Renal cortical epithelial cell (primary cell): ENCODE measurements at places on chromosomes 2 and 18.

GRCh38 chr18:43846299-43846698 is 569.0 kb upstream of the SYT4 start:
- DNase-seq = no peak

GRCh38 chr2:163259489-163259888 is 420.9 kb upstream of the KCNH7 start:
- peak; percentile 29 for DNase-seq

DNA sequence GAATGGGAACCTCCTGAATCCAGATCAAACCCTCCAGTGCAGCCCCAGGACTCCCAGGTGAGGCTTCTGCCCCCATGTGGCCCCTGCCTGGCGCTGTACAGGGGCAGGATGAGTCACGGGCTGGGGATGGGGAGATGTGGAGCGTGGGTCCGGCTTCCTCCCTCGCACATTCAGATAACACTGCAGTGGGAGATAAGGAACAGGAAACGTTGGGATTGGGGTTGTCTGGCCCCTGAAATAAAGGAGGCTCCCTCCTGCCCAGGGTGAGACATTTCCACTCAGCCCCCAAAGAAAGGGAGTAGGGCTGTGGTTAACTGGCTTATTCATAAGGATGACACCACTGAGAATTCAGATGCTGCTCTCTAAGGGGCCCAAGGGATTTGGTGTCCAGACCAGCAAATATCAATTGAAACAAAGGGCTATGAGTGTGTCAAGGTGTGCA is 30.7 kb downstream of the IGFBP5 start:
- DNase-seq = no peak

GRCh38 chr2:231583982-231584381 is 8.7 kb upstream of the TEX44 start:
- no peak for DNase-seq

DNA sequence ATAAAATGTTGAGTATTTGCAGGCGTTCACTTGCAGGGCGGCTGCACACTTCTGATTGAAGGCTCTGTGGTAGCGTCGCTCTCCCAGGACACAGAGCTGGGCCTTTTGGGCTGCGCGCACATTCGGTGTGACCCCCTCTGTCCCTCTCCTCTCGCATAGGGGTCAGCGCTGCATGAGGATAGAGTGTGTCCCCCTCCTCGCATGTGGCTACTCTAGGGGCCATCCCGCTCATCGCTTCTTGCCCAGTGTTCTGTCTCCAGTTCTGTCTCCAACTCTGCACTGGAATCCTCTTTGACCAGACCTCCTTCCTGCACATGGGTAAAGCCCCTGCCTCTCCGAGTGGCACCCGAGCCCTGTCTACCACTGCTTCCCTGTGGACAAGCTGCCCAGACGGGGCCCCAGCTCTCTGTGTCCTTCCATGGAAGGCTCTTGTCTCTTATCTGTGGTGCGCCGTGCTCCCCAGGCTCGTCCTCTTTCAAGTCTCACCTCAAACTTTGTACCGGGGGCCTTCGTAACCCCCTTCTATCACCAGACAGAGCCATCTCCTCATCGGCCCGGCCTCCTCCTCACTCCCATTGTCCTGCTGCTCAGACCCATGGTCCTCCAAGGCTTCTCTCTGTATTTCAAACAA is 278.0 kb upstream of the HDAC4 start:
- DNase-seq = no peak

- DNase-seq = no peak
Measured at GRCh38 chr18:76658627-76659026, 163.6 kb upstream of the ZNF516 start.

- DNase-seq = no peak
Measured at GRCh38 chr2:8045081-8045614, 636.7 kb upstream of the ID2 start.

- DNase-seq = no peak
Measured at GRCh38 chr2:222897898-222898297, 37.1 kb downstream of the ACSL3 start.

GRCh38 chr2:62319070-62319469 is 123.2 kb downstream of the B3GNT2 start:
- peak; percentile 61 for DNase-seq

DNA sequence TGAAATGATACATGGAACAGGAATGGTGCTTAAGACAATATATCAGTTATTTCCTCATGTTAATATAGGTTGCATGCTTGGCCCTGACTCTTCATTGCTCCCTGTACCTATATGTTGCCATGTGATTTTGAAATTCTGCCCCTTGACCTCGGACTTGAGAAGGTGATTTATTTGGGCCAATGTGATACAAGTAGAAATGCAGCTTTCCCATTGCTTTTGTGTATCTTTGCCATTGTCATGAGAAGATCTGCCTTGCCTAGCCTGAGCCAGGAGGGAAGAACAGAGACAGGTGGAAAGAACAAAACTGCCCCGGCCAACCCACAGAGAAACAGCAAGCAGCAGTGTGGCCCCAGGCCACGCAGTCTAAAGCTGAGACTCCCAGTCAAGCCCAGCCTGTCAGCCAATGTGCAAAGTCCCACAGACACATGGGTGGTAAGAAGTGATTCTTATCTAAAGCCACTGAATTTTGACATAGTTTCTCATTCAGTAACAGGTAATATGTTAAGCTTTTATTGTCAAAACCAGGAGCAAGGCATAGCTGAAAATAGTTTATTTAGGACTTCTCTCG is 245.7 kb upstream of the RND3 start:
- DNase-seq = peak; percentile 6

DNA sequence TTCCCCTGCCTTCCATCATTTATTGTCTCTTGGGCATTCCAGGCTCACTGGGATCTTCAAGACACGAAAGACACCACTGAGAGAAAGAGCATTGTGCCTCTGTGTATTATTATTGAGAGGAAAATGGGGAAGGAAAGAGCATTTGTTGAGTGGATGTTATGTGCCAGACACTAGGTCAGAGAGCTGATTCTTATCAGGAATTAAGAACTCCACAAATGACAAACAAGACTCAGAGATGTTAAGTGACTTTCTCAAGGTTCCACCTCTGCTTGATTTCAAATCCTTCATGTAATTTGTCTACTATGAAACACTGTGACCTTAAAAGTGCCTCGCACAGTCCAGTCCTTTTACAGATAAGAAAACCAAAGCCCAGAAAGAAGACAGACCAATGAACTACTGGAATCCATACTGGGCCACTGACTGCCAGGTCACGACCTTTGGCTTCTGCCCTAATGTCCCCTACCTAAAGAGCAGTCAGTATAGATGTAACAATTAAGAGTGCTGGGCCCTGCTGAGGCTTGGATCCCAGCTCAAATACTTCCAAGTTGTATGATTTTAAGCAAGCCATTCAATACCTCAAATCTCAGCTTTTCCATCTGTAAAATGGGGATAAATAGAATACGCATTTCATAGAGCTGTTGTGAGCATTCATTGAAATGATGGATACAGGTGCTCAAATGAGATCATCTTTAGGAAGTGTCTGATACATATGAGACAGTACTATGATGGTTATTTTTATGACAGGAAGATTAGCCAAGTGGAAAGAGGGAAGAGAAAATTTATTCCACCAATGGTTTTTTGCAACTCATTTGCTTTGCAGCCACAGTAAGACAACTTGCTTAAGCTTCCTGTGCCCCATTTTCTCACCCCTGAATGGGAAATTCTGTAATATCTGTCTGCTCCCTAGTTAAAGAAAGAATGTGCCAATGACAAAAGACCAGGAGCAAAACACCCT is 10.9 kb downstream of the KLF7 start:
- no peak for DNase-seq

- DNase-seq = no peak
Measured at GRCh38 chr2:203366639-203367466, 38.7 kb downstream of the ABI2 start.

DNA sequence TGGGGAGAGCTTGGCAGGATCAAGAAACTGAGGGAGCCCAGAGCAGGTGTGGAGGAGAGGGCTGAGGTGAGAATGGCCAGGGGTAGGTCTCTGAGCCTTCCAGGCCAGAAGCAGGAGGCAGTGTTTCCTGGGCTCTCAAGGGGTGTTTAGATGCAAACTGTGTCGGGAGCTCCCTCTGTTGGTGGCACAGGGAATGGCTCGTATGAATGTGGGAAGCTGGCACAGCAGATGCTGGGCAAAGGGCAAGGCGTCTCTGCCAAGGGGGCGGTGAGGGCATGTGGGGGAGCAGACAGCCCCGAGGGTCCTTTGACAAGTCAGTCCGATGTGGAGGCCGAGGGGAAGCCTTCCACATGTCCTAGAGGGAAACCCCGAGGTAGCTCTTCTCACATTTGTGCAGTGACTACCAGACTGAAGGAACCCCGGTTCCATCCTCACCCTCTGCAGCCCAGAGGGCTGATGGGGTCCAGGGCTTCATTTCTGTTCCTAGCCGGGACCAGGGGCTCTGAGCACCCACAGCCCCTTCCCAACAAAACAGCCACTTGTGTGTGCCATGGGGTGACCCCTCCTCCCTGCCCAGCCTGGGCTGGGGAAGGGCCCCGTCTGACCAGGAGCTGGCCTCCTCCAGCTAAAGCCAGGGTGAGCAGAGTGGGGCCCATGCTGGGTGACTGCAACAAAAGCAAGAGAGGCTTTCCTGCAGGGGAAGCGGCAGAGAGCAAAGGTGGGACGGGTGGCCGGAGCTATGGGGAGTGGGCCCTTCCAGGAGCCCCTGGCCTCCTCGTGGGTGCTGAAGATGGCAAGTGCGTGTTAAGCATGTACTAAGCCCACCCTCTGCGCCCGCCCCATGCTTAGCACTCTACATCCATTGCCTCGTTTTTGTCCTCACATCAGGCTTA is 103.4 kb downstream of the SEPTIN10 start:
- peak; percentile 59 for DNase-seq

DNA sequence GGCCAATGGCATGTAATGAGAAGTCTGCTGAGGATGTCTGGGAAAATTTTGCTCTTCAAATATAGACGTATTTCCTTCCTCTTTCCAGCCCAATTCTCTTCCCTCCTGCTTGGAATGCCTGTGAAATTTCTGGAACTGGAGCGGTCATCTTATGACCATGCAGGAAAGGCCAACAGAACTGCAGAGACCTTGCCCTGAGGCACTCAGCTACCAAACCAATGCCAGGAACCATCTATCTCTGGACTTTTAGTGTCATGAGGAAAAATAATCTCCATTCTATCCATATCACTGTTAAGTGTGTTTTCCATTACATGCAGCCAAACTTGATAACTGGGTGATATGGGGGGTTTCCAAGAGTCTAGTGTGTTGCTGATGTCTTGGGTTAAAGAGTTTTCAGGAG is 363.7 kb downstream of the SLC4A3 start:
- no peak for DNase-seq

- DNase-seq = no peak
Measured at GRCh38 chr2:189954989-189955388, 107.5 kb downstream of the MSTN start.

GRCh38 chr2:158688721-158689120 is 106.4 kb upstream of the DAPL1 start:
- peak; percentile 90 for DNase-seq

DNA sequence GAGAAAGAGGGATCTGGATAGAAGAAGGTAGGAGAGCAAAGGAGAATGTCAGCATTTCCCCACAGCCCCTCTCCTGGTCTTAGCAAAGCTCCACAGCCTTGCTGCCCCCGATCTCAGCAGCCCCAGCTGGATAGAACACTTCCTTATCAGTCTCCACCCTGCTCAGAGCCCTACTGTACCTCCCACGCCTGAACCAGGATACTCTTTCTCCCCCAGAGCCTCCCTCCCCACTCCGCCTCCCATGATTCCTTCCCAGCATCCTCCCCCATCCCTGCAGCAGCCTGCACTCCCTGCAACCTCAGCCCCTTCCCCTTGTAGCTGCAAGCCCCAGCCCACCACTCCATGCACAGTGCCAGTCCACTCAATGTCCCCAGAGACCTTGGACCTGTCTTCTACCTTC is 25.8 kb downstream of the PLB1 start:
- no peak for DNase-seq

DNA sequence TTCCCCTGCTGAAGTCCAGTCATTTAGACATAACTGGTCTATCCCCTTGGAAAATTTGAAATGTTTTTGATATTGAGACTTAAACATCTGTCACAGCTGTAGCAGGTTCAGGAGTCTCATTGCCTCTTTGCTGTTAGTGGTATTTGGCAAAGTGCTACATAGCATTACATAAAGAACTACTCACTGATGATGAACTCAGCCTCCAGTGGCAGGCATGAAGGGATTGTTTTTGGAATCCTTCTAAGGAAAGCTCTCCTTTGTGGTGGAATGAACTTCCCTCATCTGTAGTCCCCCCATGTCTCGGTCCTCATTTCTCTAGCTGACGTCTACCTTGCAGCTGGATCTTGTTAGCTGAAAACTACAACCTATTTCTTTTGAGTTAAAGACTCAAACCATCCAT is 111.6 kb downstream of the TACR1 start:
- DNase-seq = no peak

DNA sequence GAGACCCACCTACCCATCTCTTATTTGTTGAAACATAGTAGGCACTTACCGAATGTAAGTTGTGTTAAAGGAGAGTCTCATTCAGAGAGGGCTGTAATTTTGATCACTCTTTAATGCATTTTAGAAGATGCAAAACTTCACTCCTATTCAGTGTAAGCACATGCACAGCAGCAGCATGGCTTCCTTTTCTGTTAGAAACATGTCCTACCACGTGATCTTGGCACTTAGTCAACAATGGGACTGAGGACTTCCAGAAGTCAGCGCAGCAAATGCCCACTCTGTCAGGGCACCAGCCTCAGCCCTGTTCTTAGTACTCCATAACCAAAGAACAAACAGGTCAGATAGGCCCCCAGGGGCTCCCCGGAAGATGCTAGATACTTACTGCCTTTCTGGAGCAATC is 456.5 kb downstream of the METTL4 start:
- DNase-seq = peak; percentile 35

- DNase-seq = peak; percentile 55
Measured at GRCh38 chr2:207879536-207879935, 109.8 kb upstream of the FZD5 start.

GRCh38 chr2:216574046-216574445 is 59.2 kb upstream of the IGFBP2 start:
- no peak for DNase-seq

DNA sequence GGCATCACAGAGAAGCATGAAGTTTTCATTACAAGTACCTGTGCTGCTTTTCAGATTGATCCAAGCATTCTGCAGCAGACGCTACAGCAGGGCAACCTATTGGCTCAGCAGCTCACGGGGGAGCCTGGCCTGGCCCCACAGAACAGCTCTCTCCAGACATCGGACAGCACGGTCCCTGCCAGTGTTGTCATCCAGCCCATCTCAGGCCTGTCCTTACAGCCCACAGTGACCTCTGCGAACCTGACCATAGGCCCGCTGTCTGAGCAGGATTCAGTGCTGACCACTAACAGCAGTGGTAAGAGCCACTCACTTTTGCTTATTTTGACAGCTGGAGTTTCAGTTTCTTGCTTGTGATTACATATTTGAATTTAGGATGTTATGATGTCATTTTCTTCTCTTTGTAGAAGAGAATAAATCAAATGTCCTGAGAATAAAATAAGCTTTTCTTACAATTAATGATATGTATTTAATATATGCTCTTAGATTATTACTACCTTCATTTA is 104.9 kb downstream of the ZNF236 start:
- no peak for DNase-seq

GRCh38 chr2:188811522-188811921 is 162.7 kb upstream of the COL3A1 start:
- DNase-seq = peak; percentile 35
